Left renal cortex interstitium (tissue), 4 donors: ENCODE measurements at places on chromosomes 3 and 15.
A peak's percentile ranks its signal among the peaks of the same experiment; 100 is the strongest.

GRCh38 chr15:28117432-28117990 lies 18.4 kb upstream of the OCA2 start:
- DNase-seq: no peak

GRCh38 chr3:14541646-14542045 lies 1.5 kb upstream of the GRIP2 start:
- no peak for DNase-seq

GRCh38 chr3:78281381-78281780 lies 1241.5 kb downstream of the ROBO2 start:
- no peak for DNase-seq

- DNase-seq: no peak
These were observed 213.4 kb upstream of the SEMA6D start for GRCh38 chr15:47503876-47504275.

- DNase-seq: no peak
These were observed 14.4 kb upstream of the PLSCR1 start for GRCh38 chr3:146558781-146559180.

DNA sequence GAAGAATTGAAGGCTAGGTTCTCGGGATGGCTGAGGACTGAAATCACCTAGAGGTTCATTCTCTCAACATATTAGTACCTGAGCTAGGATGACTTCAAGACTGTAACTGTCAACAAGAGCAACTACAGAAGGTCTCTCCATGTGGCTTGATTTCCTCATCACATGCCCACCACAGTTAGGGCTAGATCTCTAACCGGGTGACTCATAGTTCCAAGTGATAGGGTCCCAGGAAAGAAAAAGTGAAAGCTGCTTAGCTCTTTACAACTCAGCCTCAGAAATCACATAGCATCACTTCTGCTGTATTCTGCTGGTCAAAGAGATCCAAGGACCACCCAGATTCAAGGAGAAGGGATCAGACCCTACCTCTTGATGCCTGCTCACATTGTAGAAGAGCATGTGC lies 165.4 kb upstream of the AGTR1 start:
- no peak for DNase-seq

GRCh38 chr3:66532160-66532587 lies 31.4 kb upstream of the LRIG1 start:
- DNase-seq: no peak

GRCh38 chr3:186760141-186760833 lies 23.1 kb upstream of the EIF4A2 start:
- DNase-seq: no peak

DNA sequence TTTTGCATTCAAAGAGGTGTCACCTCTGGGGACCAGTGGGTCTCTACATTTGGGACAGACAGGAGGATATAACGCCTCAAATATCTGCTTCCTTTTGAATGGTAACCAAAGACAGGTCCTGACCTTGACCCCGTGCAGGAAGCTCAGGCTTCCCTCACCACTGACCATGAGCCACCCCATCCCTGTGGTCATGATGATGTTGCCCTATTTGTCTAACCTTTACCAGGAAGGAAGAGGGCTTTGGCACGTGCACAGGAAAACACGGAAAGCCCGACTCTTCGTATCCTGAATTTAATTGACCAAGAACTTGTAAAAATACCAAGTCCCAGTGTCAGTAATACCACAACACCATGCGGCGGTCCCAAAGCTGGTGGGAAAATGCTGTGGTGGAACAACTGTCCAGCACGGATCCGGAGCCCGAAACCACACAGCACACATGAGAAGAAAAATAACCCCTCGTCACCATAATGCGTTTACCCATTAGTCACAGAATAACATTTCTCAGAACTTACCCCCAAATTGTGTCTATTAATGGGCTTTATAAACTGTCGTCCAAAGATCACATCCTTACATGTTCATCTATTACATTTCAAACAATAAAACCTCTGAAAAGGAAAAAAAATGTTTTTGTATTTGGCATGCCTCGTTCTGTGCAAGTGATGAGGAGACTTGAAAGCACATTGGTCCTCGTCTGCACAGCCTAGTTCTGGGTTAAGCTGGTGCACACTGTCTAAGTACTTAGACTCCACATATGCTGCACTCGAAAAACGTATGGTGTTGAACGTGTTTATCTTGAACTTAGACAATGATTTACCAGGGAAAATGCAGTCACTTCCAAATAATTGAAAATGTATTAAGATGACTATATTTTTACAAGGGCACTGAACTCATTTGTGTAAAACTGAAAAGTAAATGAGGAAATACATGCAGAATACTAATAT lies 118.9 kb upstream of the IGF1R start:
- DNase-seq: no peak

DNA sequence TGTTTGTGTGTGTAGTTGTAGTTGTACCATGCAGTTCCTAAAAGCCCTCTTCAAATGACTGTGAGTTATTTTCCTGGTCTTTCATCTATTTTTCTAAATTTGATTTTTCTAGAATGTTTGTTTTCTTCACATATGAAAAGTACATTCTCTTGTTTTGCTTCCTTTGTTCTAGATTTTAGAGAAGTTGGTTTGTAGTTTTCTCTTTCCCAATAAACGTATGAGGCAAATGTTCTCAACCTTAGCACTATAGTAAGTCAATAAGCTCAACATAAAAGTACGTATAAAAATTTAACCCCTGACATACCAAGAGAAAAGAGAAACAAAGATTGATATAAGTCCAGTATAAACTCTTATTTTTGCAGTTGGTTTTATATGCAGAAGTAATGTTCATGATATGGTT lies 74.7 kb downstream of the IL1RAP start:
- DNase-seq: no peak

GRCh38 chr3:114449271-114450007 lies 155.6 kb downstream of the TIGIT start:
- no peak for DNase-seq

DNA sequence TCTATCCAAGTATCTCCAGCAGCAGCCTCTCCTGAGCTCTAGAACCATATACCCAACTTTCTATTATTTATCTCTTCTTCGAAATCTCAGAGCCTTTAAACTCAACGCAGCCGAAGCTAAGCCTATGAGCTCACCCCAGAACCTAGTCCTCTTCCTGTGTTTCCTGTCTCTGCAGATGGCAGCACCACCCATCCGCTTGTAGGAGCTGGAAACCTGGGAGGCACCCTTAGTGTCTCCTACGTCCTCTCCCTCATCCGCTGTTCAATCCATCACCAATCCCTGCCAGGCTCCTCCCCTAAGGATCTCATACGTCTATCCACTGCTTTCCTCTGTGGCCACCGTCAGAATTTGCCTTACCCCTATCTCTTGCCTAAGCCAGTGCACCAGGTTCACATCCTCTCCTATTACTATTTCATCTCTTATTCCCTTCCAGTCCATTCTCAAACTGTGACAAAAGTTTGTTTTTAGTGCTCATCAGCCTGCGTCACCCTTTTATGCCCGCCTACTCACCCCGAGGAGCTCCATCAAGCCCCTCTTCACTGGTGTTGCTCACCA lies 9.6 kb downstream of the VGLL4 start:
- DNase-seq: no peak

DNA sequence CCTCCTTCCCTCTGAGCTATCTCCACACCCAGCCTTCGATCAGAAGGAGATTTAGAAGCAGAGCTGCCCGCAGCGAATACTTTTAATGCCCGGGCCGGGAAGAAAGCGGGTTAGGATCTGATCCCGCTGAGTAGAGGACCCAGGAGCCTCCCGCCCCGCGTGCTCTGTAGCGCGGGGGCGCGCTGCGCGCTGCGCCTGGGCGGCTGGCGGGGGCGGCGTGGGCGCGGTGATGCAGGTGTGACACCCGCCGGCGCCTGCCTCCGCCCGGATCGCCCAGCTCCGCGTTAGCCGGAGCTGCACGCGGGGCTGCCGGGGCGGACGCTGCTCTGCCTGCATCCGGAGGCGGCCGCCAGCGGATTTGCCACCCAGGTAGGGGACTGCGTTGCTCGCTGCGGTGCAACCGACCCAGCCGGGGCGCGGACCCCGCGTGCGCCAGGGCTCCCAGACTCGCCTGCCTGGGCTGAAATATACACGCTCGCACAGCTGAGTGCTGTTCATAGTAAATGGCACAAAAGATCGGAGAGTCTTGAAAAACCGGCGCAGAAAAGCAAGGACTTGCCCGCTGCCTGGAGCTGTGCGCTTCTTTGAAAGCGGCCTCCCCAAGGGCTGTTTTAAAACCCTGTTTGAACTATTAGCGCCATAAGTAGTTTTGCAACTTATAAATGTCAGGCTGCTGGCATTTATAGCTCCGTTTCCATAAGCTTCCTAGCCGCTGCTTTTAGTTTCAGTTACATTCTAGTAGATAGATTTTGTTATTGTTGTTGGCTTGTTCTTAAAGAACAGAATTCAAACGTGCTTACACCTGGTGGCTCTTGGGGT lies at the start of gene SV2B:
SV2B (plus strand) TSS at position 263 of the 819 bp plus-strand sequence. CDS start 126,007 bp downstream, outside the sequence.
- DNase-seq: peak; percentile 16

DNA sequence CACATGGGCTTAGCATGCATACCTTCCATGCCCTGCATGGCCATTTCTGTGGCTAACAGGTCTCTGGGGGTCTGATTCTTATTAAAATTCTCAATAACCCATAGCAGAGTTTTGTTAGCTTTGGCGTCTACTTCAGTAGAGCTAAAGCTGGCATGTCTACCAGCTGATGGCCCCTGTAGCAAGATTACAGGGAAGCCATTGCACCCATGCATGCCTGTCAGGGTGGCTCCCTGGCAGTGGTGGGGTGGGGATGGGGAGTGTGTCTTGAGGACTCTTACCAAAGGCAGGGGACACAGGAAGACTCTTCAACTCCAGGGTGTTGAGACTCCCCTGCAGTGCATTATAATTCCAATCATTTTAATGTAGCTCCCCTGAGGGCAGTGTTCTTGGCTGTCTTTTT lies 4.7 kb downstream of the KY start:
- no peak for DNase-seq

DNA sequence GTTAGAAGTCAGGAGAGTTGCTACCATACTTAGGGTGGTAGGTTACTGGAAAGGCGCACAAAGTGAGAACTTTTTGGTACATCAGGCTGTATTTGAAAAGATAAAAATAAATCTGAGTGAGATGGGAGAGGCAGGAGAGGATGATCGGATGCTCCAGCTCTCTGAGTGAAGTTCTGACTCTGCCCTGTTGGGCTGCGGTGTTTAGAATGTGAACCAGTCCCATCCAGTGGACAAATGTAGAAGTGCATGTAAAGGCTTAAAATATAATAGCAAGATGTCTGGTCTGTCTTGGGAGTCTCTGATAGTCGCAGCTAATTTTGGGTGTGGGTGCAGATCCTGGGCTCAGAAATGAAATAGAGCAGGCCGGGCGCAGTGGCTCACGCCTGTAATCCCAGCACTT lies 30.4 kb downstream of the ACKR2 start:
- DNase-seq: no peak

DNA sequence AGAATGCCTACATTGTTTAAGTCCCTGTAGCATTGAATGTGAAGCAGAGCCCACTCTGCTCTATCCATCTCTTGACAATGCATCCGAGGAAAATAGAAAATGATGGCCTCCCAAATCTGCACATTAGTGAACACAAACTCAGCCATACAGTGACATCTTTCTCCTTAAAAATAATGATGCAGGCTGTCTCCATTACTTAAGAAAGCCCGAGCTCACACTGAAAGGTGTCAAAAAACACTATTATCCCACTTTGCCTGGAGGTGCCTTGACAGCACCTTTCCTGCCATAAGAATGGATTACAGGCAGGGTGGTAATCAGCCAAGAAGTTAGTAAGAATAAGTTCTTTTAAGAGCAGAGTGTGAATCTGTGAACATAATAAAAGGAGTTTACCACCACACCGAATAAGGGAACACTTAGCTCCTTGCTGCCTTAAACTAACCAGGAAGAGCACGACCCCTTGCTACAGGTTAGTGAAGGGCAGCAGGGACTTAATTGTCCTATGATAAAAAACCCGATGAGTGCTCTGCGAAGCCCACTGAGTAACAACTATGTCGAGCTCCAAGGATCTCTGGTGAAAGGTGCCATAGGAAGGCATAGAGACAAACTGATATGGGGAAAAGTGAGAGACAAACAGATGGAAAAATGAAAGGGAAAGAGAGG lies 123.2 kb upstream of the TUSC7 start:
- no peak for DNase-seq

DNA sequence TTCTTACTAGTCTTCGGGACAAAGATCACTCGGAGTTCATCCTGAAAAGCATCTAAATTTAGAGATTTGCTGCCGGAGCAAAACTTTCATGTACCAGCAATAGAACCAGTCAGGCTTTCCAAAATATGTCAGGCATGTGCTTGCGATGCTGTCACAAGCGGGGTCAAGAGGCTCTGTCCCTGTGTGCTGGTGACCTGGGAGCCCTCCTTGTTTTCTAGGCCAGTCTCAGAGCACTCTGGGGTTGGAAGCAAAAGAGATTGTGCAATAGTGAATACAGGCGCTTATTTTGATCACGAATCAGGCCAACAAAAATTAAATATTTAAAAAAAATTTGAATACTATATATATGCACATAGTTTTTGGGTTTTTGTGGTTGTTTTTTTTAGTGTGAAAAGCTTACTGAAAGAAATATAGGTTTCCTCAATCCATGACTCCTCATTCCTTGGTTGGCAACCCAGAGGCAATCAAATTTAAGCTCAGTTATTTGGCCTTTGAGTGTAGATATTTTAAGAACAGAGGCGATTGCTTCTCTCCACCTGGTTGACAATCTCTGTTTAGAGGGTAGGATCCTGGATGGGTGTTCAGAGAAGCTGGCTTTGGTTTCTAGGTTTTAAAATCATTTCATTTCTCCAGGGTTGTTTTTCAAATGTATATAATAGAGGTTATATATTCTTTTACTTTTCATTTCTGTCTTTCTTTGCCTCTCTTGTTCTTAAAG lies 8.4 kb upstream of the KLHL24 start:
- no peak for DNase-seq

DNA sequence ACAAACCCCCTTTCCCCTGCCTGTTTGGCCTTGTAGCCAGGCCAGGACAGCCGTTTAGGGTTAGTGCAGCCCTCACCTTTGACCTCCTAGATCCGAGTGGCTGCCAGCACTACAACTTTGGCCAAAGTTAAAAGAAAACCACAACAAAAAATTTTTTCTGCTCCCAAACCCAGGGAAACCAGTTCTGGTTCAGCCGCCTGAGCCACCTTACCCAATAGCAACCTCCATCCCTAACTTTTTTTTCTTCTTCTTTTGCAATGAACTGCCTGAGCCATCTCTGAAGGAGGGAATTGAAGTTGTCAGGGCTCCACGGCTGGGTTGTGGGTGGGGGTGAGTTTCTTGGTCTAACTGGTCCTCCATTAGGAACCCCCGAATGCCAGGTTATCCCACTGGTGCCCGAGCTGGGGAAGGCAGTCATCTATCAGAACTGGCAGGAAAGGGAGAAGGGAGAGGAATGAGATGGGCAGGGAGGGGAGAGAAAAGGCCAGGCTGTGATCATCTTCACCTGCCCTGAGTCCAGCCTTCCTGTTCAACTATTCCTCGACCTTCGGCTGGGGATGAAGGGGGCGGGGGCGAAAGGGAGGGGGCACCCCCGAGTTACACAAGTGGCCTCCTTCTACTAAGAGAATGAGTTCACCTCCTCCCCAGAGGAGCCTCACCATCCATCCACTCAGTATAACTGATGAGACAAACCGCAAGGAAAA lies 6.2 kb upstream of the NR2F2 start:
- peak; percentile 46 for DNase-seq
